ENCODE measurements at places on chromosomes 1 and 21.

GRCh38 chr1:179029321-179029759 is 3.6 kb downstream of the FAM20B start:
- no peak for DNase-seq

- DNase-seq = no peak
Observed at GRCh38 chr1:29209173-29209572, 21.6 kb downstream of the MECR start.

GRCh38 chr21:19029816-19030215 is 626.2 kb upstream of the TMPRSS15 start:
- DNase-seq = no peak

DNA sequence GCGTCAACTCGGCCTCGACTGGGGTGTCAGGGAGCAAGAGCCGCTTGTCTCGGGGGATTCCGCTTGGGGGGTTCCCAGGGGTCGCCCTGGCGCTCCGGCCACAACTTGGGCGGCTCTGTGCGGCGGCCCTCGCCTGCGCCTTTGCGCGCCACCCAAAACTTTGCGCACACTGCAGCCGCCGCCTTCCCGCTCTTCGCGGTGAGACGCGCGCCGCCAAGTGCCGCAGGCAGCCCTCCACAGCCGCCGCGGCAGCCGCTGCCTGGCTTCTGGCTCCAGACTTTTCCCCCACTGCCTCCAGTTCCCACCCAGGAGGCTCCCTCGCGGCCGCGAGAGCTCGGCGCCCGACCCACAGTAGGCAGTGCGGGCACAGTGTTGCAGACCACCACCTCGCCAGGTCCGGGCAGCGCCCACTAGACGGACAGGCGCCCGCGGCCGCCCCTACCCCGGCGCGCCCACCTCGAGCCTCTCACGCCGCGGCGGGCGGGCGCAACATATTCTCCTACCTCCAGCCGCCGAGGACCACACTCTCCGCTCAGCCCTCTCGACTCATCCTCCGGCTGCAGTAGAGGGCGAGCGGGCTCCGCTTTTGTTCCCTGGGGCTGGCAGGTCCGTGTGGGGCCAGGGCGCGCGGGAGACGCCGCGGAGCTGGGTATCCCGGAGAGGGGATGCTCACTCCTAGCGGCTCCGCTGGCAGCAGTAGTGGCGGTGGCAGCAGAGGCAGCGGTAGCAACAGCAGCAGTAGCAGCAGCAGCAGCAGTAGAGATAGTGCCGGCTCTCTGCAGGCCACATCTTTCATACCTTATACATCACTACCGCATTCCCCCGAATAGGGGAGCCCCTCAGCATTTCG is 296.6 kb downstream of the OMA1 start:
- DNase-seq = no peak

DNA sequence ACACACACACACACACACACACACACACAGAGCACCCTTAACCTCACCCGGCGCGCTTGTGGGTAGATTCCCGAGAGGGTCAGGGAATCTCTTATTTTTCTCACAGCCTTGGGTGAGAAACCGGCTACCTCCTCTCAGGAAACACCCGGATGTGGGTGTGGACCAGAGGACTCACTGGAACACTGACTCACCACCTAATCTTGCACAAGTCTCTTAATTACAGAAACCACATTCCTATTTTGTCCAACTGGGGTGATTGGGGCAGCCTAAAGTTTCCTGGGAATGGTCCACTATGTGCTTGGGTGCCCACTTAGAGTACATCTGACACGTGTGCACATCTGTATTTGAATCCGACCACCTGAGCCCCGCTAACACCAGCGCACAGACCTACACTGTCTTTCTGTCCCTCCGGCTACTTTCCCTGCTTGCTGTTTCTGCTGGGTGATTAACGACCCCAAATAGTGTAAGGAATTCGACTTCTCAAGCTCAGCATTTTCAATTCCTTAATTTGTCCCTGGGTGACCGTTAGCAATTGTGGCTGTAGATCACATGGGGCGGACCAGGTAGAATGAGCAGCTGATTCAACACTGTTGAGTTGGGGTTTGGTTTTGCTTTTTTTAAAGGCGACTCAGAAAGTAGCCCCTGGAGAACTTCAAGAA is 14.0 kb upstream of the TBX15 start:
- no peak for DNase-seq

GRCh38 chr1:204507317-204508105 is 8.7 kb upstream of the MDM4 start:
- peak; percentile 38 for DNase-seq

DNA sequence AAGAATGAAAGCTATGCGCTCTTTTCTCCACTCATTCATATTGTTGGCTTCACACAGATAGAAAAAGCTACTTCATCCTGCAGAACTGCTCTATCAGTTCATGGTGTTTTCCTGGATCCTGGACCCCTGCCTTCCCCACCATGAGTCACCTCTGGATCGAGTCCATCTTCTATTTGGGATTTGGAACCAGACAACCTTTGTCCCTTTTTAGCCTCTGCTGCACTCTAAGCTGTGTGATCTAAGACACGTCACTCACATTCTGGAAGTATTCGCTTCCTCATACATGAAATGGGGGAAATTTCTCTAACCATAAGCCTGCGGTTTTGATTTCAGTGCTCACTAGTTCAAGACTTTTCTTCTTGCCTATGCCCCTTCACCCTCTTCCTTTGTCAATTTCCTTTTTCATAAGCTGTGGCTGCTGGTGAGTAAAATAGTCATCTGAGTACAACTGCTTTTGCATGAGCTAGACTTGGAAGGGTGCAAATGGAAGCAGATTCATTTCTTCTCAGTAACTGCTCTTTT is 14.1 kb upstream of the DEGS1 start:
- DNase-seq = no peak
